Muscle of back (tissue), 13 donors: ENCODE measurements at places on chromosomes 6 and 20. TPM values are rescaled to one million over a fixed set of nuclear protein-coding genes. Genes with fewer than 3 reads are reported as not detected.
A peak's percentile ranks its signal among the peaks of the same experiment; 100 is the strongest.

GRCh38 chr6:46103441-46104115 lies 26.2 kb upstream of the ENPP4 start:
- no peak for DNase-seq

- no peak for DNase-seq
These were observed 60.9 kb upstream of the MAP7 start for GRCh38 chr6:136611133-136611532.

- DNase-seq, result no peak
These were observed 421.0 kb downstream of the TENT5A start for GRCh38 chr6:81331526-81331925.

GRCh38 chr6:19851241-19852089 lies 14.3 kb downstream of the ID4 start:
- DNase-seq, result peak; percentile 80

DNA sequence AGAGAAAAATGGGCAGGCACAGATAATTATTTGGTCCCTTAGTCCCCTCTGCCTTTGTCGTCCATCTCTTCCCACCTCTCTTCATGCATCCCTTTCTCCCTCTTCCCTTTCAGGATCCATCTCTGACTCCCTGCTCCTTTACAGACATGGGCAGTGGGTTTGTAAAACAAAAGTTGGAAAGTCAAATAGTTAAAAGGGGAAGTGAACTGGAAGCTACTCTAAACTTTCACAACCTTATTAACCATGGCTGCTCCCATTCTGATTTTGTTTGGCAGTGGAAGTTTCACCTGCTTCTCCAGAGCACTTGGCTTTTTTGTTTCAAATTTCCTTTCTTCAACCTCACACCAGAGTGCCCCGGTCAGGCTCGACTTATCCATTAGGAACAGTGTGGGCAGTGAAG lies 1.2 kb downstream of the HLA-DQA2 start:
- no peak for DNase-seq

Gene THEMIS
- 0.08 TPM for polyA plus RNA-seq

GRCh38 chr6:158399040-158399700 lies 86.9 kb downstream of the TULP4 start:
- DNase-seq, result no peak

- DNase-seq, result no peak
These were observed 31.6 kb upstream of the LY86 start for GRCh38 chr6:6556738-6557503.

- no peak for DNase-seq
These were observed 1.4 kb downstream of the MCM3 start for GRCh38 chr6:52283111-52283510.

Gene HCK
- 4.2 TPM for polyA plus RNA-seq

DNA sequence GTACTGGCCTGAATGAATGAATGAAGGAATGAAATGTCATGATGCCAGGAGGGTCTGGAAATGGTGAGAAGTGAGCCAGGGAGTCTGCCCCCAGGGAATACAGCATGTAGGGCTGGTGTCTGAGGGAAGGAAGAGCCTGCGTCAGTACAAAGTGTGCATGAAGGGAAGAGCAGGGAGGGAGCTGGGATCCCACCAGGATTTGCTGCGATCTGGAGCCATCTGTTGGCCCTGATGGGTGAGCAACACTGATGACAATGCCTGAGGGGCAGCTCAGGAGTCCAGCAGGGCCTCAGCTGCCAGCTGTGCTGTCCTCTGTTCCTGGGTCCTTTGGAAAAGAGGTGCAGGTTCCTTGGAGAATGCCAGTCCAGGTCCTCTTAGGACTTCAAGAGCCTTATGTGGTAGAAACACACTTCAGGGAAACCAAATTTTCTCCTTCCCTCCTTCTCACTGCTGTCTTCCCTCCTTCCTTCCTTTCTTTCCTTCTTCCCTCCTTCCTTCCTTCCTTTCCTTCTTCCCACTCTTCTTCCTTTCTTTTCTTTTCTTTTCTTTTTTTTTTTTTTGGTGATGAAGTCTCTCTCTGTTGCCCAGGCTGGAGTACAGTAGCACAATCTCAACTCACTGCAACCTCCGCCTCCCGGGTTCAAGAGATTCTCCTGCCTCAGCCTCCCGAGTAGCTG lies 11.5 kb downstream of the BPI start:
- peak; percentile 30 for DNase-seq

DNA sequence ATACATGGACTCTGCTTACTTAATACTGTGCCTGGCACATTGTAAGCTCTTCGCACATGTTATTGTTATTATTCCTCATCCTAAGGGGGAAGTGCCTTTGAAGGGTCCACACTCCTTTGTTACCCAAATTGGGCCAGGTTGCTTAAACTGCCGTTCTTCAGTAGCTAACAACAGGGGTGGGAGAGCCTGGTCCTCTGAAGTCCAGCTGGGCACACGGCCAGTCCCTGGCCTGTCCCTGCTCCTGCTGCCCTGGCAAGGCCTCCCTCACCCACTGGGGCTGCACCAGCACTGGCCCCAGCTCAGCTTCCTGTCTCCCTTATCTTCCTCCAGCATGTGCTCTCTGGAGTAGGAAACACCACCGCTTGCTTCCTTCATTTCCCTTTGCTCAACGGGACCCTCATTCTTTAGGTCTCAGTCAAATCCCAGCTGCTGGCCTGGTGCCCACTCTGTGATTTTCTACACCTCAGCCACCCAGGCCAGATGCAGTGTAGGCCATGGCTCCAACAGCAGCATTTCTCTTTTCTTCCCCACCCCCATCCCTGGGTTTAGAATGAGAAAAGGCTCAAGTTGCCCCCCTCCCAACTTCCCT lies 5.5 kb upstream of the PROCR start:
- no peak for DNase-seq

Gene CCN6
- 0.16 TPM for polyA plus RNA-seq

GRCh38 chr6:55972091-55972490 lies 96.7 kb upstream of the BMP5 start:
- DNase-seq, result no peak

DNA sequence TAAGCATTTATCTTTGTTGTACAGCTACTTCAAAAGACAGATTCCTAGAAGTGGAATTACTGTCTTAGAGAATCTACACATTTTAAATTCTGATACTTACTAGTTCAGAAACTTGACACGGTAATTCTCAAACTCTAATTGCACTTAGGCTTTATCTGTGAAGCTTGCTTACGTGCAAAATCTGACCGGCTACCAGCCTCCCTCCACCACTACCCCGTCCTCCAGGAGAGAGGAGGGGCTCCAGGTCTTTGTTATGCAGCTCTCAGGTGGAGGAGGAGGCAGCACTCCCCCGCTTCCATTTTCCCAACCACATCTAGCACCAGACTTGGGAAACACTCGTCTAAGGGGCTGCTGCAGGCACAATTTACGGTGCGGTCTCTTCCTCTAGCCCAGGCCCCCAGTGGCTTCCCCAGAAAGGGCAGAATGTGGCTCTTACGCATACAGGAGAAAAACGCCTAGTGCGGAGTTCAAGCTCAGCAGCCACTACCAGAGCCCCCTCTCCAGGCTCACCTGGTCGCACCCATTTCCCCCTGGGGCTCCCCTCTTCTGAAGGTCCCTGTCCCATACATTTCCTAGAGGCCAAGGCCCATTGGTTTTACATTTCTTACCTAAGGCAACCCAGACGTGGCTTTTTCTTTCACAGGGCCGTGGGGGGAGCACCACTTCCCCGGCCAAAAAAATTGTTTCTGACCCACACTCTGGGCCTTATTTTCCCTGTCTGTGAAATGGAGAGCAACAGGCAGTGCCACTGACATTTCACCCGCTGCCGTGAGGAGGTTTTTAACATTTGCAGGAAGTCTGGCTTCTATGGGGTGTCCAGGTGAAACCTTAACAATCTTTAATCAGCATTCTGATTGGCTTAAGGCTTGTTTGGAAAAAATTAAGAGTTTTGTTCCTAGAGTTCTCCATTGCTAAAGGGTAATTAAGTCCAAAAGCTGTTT lies 1.6 kb upstream of the TGIF2 start:
- DNase-seq, result no peak

Gene TCP1
- polyA plus RNA-seq, result 213 TPM

Gene ENPP3
- 0.18 TPM for polyA plus RNA-seq

DNA sequence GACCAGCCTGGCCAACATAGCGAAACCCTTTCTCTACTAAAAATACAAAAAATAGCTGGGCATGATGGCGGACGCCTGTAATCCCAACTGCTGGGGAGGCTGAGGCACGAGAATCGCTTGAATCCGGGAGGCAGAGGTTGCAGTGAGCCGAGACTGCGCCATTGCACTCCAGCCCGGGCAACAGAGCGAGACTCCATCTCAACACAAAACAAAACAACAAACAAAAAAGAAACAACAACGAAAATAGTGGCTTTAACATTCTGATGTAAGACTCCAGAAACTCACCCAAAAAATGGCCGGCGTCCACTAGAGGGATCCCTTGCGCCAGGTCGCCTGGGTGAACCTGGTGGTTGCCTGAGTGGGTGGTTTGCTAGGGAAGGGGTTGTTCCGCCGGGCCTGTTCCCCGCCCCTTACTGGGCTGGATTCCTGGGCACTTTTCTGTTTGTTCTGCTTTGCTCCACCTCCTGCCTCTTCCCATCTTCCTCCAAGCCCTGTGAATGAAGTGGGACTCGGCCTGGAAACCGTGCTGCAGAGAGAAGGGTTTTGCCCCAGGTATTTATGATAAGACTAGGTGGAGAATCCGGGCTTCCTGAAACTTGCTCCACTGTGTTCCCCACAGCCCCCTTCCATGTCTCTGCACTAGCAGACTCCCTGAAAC lies 1.5 kb downstream of the PABPC1L start:
- DNase-seq, result peak; percentile 25

DNA sequence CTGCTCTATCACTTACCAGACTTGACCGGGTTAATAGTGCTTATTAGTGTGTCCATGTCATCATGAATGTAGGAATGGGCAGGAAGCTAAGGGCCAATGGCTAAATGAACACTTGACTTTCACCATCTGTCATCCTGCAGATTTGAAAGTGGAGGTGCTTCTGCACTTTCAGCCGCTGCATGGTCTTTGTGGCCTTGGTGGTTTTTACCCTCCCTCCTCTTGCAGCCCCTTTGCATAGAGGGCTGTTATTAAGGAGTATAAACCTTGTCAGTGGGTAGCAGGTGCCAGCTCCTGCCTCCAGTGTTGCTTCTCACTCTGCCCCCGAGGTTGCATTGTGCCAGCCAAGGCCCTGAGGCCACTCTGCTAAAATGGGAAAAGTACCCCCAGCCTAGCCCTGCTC lies 122.2 kb upstream of the TNFAIP3 start:
- DNase-seq, result no peak

Gene BACH2
- 6.7 TPM for polyA plus RNA-seq

DNA sequence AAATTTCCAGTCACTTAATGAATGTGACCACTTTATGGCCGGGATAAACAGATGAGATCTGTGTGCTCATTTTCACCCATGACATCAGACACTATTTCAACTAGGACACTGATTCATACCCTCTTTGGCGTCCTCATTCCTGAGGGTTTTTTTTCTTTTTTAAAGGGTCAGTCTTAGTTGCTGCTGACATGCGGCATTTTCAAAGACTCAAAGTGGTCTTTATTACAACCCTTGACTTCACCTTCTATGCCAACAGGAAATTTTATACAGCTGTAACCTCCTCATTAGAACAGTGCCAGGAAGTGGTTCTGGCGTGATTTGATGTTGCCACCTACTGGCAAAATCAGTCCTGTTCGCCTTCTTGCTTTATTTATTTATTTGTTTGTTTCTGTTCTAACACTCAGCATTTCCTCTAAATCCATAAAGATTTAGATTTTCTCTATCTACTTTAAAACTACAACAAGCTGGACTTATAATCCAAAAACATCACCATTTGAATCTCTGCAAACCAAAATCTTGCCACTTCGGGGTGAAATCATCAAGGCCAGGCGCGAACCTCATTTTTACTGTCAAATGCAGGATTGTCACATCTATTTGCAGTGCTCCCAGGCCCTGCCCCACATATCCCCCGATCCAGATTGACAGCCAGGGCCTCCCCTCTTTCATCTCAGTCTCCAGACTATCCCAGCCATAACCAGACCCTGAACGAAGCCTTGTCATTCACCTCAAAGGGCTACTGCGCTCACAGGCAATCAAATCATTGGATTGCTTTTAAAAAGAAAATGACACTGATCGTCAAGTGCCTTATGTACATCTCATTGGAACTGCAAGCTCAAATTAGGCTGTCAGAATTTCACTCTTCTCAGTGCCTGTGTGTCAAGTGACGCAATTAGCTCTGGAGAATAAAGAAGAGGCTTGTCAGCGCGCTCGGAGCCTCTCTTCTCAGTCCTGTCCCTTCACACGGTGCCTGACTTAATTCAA lies 77.5 kb downstream of the C6orf118 start:
- peak; percentile 74 for DNase-seq

GRCh38 chr6:107196152-107196551 lies 80.8 kb upstream of the BEND3 start:
- no peak for DNase-seq

Gene ASIP
- 0.23 TPM for polyA plus RNA-seq

- DNase-seq, result no peak
These were observed 175.1 kb downstream of the JARID2 start for GRCh38 chr6:15420959-15421438.

DNA sequence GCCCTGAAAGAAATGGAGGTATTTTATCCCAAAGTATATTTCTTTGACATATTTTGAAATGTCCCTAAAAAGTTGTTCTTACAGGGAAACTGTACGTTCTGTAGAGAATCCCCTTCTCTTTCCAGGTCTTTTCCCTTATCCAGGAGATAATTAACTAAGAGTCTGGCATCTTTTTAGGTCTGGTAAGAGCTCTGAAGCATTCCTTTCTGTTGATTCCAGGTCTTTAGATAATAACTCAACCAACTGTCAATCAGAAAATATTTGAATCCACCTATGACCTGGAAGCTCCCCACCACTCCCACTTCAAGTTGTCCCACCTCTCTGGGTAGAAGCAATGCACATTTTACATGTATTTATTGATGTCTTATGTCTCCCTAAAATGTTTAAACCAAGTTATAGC lies 26.0 kb upstream of the CENPW start:
- DNase-seq, result no peak

DNA sequence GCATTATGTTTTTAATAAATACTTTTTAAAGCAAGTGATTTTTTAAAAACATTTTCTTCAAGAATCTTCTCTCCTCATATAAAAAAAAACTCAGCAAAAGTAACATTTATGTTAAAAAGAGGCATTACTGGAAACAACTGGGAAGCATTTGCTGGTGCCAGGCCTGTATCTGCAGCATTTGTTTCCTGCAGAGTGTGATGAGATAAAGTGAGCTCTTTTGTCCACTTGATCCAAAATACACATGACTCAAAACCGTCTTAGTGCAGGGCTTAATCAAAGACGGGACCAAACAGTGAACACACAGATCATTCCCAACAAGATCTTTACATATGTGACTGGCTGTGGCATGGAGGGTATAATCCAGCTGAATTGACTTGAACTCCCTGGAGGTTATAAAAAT lies 28.3 kb upstream of the RIPPLY2 start:
- DNase-seq, result no peak

Gene HAO1
- polyA plus RNA-seq, result not detected

Gene TAP1
- polyA plus RNA-seq, result 7.6 TPM
